Coronary artery (tissue), 2 donors: ENCODE measurements at places on chromosomes 7 and 10.

DNA sequence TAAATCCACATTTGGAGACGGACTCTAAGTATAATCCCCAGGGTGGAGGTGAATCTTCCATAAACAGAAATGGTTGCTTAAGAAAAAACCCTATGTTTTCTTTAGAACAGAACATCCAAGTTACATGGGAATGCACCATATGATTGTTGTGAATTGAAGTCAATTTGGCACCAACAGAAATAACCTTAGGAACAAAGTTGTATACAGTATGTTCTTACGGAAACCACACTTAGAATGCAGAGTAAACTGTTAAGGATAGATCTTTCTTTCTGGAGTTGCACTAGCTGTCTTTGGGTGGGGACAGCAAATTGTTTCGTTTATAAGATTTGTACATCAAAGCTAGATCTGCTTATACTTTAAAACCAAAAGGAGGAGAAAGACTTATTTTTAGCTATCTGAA, 316.4 kb downstream of the PTEN start:
- DNase-seq: no peak

GRCh38 chr10:99850767-99851340, 68.4 kb downstream of the ABCC2 start:
- no peak for DNase-seq

GRCh38 chr7:135666846-135667245, 4.5 kb downstream of the STMP1 start:
- no peak for DNase-seq

DNA sequence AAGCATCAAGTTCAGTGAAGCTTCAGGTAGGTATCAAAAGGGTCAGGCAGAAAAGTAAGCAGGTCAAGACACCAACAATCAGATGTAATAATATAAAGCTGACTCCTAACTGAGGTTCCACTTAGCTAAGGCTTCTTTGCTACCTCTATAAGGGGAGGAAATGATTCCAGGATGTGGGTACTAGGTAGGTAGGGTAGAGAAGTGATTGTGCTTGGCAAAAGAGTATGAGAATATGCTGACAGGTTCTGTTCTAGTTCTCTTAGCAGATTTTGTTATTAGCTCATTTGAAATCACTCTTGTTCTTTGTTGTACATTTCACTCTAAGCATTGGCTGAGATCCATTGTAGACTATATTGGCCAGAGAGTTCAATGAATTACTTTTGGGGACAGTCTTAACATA, 40.7 kb upstream of the CBLL1 start:
- DNase-seq: no peak

DNA sequence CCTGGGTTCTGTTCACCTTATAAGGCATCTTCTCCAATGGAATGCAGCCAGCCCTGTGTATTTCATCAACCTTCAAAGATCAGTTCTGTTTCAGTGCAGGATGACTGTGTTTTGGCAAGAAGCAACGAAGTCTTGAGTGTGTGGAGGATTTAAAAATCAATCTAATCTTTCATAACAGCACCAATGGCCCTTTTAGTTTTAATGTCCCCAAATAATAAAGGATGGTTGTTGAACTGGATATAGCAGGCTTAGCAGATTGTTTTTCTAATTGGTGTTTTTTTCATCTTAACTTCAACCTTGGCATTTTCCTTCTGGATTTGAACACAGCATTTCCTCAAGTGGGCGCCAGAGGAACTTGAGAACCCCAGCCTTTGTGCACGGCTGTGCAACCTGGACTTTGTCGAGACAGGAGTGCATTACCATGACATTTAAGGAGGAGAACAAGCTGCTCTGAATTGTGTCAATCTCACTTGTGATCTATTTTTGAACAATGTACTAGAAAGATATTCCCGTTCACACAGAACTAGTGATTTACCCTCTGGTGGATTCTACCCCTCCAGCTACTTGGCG, 313.3 kb upstream of the AKR1E2 start:
- DNase-seq: no peak
